Uterus (tissue), 4 donors: ENCODE measurements at places on chromosomes 13 and 19.
A peak's percentile ranks its signal among the peaks of the same experiment; 100 is the strongest.

DNA sequence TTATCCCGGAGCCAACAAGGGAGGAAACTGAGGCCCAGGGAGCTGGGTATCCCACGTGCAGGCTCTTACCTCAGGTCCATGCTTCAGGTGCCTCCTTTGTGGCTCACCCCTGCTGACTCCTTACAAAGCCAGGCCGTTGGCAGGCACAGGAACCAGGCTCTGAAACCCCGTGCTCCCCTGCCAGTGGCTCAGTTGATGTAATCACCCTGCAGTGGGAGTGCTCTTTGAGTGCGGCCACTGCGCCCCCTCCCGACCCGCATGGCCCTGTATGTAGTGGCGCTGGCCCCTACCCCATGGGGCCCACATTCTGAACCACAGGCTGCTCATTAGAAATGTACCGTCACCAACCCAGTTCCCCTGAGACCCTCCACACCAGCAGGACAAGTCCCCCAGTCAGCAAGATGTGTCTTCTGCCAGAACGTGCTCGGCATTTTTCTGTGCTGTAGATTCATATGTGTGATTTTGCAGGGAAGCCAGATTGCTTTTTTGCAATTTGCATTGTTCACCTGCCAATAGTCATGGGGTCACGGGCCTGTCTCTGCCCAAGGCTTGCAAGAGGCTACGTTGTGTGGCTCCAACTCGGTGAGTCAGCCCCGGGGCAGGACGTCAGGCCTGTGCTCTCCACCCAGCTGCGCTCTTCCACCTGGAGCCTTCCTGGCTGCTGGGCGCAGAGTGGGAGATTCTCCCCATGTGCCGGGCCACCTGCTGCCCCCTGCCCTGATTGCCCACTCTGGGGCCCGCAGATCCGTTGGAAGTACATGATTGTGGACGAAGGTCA, 60.3 kb downstream of the SMARCA4 start:
- DNase-seq = no peak
- peaks cover 4% of the 10 kb centered on the region for H3K4me1 ChIP-seq
- H3K36me3 ChIP-seq = no peaks in the 10 kb centered on the region
- H3K27me3 ChIP-seq = no peaks in the 10 kb centered on the region

DNA sequence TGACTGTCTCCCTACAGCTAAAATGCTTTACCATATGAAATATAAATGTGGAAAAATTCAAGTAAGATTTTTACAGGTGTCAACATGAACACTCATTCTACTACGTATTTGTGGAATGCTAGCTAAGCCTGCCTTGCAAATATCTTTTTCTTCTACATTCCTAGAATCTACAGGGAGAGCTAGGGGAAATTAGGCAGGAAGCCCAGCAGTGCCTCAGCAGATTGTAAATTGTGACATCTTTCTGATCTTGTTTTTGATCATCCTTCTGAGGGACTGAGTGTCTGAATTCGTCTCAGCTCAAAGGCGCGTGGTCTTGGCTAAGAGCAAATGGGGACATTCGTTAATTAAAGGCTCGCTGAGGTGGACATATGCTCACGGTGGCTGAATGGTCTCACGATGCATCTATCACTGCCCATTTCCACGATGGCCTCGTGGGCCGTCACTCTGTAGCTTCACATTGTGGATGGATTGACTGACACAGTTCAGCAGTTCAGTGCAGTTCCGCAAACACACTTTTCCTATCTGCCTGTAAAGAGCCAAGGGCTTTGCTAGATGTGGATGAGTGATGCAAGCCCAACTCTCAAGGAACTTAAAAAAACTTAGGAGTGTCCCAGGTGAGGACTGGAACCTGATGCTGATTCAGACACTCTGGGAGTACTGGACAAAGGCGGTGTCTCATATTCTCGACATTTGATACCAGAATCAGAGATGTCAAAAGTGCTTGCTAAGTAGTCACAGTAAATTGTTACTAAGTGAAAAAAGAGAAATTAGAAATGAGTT, 562.5 kb downstream of the EFNB2 start:
- no peak for DNase-seq
- no peaks in the 10 kb centered on the region for H3K27me3 ChIP-seq
- no peaks in the 10 kb centered on the region for H3K4me1 ChIP-seq
- H3K4me3 ChIP-seq = no peak overlapping the region
- no peak overlapping the region for H3K27ac ChIP-seq

- no peaks in the 10 kb centered on the region for H3K36me3 ChIP-seq
- H3K4me1 ChIP-seq = no peaks in the 10 kb centered on the region
- no peaks in the 10 kb centered on the region for H3K27me3 ChIP-seq
- no peak overlapping the region for H3K27ac ChIP-seq
- no peak for DNase-seq
- H3K4me3 ChIP-seq = no peak overlapping the region
Measured at GRCh38 chr13:23992781-23993679, 95.7 kb upstream of the C1QTNF9B start.

DNA sequence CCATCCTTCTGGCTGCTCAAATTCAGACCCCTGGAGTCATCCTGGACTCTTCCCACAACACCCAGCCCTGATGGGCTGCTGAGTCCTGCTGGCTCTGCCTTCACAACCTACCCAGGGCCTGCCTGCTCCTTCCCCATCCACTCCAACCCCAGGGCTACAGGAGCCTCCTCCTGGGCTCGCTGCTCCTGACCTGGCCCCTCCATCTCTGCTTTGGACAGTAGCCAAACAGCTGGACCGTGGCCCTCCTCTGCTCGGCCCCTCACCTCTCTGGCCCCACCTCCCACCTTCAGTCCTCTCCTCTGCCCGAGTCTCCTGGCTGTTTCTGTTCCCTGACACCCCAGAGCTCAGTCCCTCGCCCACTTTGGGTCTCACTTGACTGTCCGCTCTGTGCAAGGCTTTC, 66.7 kb downstream of the CEBPG start:
- no peak for DNase-seq
- no peaks in the 10 kb centered on the region for H3K27me3 ChIP-seq
- H3K27ac ChIP-seq = no peak overlapping the region
- H3K36me3 ChIP-seq = no peaks in the 10 kb centered on the region
- H3K4me3 ChIP-seq = no peak overlapping the region

DNA sequence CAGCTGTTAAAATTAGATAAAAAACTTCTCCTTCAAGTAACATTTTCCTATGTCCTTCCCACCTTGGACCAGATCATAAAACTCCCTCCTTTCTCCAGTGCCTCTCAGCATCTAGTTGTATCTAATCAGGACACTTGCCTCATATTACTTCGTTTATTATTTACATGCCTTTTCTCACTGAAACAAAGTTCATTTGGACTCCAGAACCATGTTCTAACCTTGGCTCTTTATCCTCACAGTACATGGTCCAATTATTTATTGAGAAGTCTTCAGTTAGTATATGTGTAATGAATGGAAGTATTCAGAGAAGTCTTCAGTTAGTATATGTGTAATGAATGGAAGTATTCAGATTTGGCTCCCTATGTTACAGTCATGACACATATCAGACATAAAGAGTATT, 342.7 kb downstream of the OXGR1 start:
- DNase-seq = no peak
- no peaks in the 10 kb centered on the region for H3K36me3 ChIP-seq
- no peak overlapping the region for H3K27ac ChIP-seq
- H3K4me3 ChIP-seq = no peak overlapping the region
- H3K4me1 ChIP-seq = no peaks in the 10 kb centered on the region
- no peaks in the 10 kb centered on the region for H3K27me3 ChIP-seq

DNA sequence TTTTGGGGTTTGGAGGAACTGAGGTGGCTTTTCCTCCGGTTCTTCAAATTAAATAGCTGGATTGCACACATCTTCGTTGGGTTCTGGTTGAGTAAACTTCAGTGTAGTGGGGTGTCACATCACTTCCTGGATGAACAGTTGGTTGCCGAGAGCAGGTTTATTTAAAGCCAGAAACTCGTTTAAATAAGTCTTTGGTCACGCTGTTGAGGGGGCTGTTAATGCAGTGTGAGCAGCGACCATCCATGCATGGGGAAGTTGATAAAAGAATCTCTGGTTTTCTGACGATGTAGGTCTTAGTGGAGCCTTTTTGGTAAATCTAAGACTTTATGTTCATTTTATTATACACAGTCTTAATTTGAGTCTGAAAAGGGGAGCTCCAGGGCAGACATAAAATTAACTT, 351.2 kb upstream of the ARGLU1 start:
- H3K4me3 ChIP-seq = no peak overlapping the region
- H3K36me3 ChIP-seq = no peaks in the 10 kb centered on the region
- no peaks in the 10 kb centered on the region for H3K27me3 ChIP-seq
- no peak for DNase-seq
- H3K27ac ChIP-seq = peak overlapping the region; percentile 88

DNA sequence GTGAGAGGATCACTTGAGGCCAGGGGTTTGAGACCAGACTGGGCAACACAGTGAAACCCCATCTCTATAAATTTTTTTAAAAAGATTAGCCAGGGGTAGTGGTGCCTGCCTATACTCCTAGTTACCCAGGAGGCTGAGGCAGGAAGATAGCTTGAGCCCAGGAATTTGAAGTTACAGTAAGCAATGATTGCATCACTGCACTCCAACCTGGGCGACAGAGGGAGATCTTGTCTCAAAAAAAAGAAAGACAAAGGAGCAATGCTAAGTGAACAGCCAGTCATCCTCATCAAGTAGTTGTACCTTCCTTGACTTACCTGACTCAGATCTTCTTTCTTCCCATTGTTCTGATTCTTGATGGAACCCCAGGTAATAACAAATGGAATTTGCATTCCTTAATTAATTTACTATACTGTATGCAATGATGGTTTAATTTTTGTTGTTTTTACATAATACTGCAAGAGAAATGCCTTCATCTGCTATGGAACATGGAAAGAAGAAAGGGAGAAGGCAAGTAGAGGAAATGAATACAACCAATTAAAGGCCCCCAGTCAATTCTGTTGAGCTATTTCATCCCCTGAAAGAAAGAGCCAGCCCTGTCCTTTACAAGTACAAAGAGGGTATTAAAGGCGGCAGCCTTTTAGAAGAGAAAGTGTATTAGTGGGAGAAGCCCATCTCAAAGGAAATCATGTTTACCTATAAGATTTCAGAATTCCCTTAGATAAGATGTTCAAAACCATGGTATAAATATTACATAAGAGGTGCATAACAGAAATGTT, 316.7 kb downstream of the DIAPH3 start:
- no peaks in the 10 kb centered on the region for H3K4me1 ChIP-seq
- H3K36me3 ChIP-seq = no peaks in the 10 kb centered on the region
- H3K27ac ChIP-seq = no peak overlapping the region
- no peaks in the 10 kb centered on the region for H3K27me3 ChIP-seq

DNA sequence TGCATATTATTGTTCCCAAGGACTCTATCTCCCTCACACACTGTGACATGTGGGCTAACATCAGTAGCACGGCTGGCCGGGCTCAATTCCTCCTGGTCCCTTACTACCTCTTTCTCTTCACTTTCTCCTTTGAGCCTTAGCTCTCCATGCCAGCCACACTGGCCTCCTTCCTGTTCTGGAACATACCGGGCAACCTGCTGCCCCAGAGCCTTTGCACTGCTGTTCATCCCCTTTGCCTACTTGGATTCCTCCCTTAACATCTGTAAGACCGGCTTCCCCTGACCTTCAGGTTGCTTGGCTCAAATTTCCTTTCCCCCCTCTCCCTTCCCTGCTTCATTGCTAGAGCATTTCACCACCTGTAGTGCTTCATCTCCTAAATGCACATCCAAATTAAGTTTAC, 17.1 kb downstream of the IRS2 start:
- no peak for DNase-seq
- no peak overlapping the region for H3K4me3 ChIP-seq
- H3K4me1 ChIP-seq = no peaks in the 10 kb centered on the region

GRCh38 chr13:97967948-97968347, 14.5 kb downstream of the IPO5 start:
- no peak overlapping the region for H3K4me3 ChIP-seq
- H3K27ac ChIP-seq = no peak overlapping the region
- H3K4me1 ChIP-seq = no peaks in the 10 kb centered on the region
- DNase-seq = no peak
- H3K36me3 ChIP-seq = no peaks in the 10 kb centered on the region

DNA sequence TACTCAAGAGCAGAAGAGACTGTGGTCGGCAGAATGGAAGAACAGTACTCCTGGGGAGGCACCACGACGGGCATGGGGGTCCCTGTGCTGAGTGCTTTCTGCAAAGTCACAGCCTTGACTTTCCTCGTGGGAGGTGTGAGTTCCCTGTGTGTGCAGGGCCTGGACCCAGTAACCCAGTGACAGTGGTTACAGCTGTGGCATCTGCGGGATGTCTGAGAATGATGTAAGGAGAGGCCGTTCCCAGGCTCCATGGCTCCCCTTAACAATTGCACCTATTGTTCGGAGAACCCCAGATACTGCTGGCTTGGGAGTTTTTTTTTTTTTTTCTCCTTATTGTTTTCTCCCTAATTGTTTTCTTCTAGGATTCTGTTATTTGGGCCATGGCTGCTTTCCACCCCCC, 5.1 kb upstream of the NANOS2 start:
- H3K36me3 ChIP-seq = no peaks in the 10 kb centered on the region
- no peaks in the 10 kb centered on the region for H3K27me3 ChIP-seq
- no peaks in the 10 kb centered on the region for H3K4me1 ChIP-seq
- no peak overlapping the region for H3K4me3 ChIP-seq
- H3K27ac ChIP-seq = no peak overlapping the region

DNA sequence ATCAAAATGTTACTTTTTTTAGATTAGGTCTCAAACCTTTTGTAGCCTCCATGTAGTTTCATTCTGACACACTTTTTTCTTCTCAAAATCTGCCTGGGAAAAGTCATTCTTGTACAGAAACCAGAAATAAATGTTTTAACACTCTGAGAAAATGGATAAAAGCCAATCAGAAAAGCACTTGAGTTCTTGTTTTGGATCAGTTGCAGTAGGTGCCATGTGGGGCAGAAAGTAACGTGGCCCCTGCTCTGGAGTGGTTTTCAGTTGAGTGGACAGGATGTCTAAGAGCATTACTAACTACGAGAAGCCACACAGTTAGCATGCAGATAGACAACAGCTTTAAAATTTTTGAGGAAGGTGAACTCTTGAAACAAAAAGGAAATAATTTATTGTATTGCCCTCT, 19.1 kb downstream of the GPR183 start:
- H3K4me3 ChIP-seq = no peak overlapping the region
- H3K27me3 ChIP-seq = no peaks in the 10 kb centered on the region
- no peaks in the 10 kb centered on the region for H3K36me3 ChIP-seq
- H3K27ac ChIP-seq = no peak overlapping the region
- DNase-seq = no peak

DNA sequence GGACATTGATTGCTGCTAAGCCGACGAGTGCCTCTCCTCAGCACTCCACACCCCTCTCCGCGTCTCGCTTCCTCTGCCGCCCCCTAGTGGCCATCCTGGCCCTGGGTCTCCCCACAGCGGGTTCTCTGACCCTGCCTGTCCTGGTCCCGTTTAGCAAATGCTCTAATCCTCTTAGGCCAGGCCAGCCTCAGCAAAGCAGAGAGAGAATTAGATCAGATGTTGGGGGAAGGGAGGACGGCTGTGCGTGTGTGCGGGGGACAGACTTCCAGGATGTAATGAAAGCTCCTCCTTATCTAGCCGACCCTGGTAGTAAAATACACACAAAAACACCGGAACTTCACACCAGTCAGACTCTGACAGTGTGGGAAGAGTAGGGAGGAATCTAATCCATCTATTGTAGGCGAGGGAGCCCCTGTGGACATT, 4.5 kb downstream of the TPRX2 start:
- no peaks in the 10 kb centered on the region for H3K4me1 ChIP-seq
- peak; percentile 82 for DNase-seq
- H3K27me3 ChIP-seq = no peaks in the 10 kb centered on the region
- no peak overlapping the region for H3K27ac ChIP-seq
- H3K36me3 ChIP-seq = no peaks in the 10 kb centered on the region
- no peak overlapping the region for H3K4me3 ChIP-seq

- H3K36me3 ChIP-seq = no peaks in the 10 kb centered on the region
- no peak for DNase-seq
- no peak overlapping the region for H3K27ac ChIP-seq
- no peak overlapping the region for H3K4me3 ChIP-seq
Measured at GRCh38 chr19:33660410-33661124, 38.8 kb downstream of the CHST8 start.
